ENCODE measurements at places on chromosomes 7 and 10.

- no peak for DNase-seq
These were observed 111.1 kb upstream of the FAM20C start for GRCh38 chr7:81068-81925.

DNA sequence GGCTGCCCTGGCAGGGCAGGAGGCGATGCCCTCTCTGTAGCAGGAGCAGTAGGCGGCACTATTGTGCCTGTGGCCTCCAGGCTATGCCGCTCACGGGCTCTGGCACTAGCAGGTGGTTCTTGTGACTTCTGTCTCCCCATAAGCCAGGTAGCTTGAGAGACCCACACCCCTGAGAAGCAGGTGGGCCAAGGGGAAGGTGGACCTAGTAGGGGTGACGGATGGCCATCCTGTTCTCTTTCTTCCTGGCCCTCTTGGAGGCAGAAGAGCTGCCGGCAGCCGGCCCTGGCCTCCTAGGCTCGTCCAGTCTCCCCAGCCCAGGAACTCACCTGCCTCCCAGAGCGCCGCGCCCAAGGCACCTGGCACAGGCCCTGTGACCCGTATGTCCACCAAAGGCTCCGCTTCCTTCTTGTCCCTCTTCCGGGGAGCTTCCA is 15.4 kb downstream of the MMRN2 start:
- no peak for DNase-seq

DNA sequence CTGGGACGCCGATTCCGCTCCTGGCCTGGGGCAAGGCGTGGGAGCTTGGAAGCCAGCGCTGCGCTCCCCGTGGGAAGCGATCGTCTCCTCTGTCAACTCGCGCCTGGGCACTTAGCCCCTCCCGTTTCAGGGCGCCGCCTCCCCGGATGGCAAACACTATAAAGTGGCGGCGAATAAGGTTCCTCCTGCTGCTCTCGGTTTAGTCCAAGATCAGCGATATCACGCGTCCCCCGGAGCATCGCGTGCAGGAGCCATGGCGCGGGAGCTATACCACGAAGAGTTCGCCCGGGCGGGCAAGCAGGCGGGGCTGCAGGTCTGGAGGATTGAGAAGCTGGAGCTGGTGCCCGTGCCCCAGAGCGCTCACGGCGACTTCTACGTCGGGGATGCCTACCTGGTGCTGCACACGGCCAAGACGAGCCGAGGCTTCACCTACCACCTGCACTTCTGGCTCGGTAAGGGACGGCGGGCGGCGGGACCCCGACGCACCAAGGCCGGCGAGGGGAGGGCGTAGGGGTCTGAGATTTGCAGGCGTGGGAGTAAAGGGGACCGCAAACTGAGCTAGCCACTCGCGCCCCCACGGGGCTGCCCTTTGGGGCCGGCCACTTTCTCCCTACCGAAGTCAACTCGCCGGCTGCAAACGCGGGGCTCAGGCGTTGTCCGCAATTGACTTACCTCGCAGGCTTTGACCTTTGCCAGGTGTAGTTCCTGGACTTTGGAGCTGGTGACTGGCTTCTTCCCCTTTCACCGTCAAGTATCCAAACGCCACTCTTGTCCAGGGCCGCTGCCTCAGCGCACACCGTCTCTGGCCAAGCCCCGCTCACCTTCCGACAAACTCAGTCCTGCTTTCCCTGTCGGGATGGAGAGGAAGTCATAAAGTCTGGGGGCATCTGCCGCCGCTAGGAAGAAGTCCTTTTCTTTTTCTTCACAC is at the start of gene SCIN:
Gene SCIN, plus strand, starts transcription at position 187 of the 928 bp plus-strand sequence. Its CDS starts 67 bp downstream, at position 254.
- DNase-seq = no peak

GRCh38 chr7:150311711-150312110 is 11.4 kb upstream of the LRRC61 start:
- no peak for DNase-seq

DNA sequence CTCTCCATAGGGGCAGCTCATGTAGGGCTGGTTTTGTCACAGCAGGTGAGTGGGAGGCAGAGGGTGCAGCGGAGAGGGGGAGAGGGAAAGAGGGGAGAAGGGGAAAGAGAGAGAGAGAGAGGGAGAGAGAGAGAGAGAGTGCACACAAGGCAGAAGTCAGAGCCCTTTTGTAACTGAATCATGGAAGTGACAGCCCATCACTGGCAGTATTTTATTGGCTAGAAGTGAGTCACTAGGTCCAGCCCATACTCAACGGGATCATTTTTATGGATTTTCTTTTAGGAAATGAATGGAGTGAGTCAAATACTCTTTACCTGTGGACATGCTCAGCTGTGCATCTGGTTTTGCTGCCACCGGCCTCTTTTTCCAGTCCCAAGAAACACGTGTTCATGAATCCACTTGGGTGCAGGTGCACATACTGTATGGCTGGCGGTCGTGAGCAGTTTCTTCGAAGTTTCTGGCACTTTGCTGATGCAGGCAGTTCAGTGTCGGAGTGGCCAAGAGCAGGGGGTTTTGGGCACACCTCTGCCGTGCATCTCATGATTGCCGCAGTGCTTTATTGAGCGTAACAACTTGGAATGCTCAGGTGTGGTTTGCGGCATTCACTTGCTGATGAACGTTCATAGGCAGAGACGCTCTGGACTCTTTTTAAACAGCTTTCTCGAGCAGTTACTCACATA is 40.3 kb downstream of the DOCK1 start:
- no peak for DNase-seq

DNA sequence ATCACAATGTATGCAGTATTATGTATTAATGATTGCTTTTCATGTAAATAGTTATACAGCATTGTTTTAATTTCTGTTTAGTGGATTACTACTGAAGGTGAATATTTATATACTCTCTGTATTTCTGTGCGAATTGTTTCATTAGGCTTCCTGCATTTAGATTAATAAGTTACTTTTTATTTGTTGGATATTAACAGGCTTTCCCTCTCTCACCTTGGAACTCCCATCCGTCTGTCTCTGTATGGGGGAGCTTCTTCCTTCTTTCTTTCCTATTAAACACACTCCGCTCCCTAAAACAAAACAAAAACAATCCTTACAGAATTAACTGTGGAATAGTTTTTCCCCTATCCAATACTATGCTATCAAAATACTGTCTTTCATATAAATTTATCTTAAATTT is 205.1 kb downstream of the CACNB2 start:
- no peak for DNase-seq

DNA sequence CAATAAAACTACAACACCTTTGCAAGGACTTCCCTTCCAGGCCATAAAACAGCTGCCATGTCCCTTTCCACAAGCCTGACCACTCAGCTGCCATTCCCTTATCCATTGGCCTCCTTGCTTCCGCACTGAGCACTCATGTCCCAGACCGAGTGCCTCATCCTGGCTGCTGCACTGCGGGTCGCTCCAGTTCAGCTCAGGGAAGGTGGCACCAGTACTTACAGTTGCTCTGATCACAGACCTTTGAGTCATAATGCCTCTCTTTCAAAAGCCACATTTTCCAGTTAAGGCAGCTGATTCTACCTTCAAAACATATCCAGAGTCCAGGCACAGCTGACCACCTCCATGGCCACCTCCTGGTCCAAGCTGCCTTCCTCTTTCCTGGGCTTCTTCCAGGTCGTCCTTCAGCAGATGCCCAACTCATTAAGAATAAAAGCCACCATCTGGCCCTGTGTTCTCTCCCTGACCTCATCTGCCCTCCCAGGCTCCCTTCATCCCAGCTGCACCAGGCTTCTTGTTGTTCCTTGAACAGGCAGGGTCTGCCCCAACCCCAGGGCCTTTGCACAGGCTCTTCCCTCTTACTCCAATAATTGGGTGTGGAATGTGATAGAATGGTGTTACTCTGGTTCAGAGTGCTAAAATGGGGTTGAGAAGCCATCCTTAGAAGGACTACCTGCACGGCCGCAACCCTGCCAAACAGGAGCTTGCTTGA is 64.5 kb downstream of the RAMP3 start:
- DNase-seq = no peak

DNA sequence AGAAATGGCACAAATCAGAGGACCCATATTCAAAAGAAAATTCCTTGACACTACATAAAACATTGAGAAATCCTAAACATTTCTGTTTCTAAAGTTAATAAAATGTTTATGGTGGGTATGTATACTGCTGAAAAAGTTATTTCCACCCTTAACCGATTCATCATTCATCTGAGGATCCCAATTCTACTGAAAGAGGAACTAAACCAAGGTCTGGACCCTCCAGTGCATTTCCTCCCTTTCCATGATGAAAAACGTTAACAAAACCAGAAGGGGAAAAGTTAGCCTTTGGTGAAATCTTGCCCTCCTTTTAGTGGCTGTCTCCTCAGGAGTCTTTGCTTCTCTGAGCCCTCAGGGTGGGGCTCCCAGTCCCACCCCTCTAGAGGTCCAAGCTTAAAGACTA is 144.5 kb upstream of the ASAH2 start:
- no peak for DNase-seq

- no peak for DNase-seq
These were observed 121.7 kb downstream of the EVX1 start for GRCh38 chr7:27364344-27364758.

DNA sequence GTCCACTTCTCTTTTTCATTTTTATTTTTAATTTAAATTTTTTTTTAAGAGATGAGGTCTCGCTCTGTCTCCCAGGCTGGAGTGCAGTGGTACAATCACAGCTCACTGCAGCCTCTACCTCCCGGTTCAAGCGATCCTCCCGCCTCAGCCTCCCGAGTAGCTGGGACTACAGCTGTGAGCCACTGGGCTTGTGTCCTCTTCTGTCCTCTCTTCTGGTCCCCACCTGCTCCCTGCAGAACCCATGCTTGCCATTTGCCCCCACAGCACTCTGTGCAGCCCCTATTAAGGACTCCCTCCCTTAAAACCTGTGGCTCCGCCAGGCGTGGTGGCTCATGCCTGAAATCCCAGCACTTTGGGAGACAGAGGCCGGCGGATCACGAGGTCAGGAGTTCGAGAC is 9.1 kb upstream of the FZD9 start:
- DNase-seq = no peak

- no peak for DNase-seq
These were observed 59.0 kb upstream of the HABP2 start for GRCh38 chr10:113493882-113494301.

DNA sequence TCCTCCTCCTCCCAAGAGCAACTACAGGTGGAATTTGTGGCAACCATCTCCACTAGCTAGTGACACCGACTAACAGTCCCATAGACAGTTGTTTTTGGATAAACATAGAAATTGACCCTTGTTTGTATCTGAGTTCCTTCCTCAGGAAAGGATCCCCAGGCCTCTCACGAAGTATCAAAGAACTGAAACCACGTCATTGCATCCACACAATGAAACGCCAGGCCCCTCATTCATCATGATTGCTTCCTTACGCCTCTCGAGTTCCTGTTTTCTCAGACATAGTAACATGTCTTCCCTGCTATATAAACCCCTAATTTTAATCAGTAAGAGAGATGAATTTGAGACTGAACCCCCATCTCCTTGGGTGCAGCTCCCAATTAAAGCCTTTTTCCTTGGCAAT is 18.1 kb downstream of the SLC35G1 start:
- no peak for DNase-seq

DNA sequence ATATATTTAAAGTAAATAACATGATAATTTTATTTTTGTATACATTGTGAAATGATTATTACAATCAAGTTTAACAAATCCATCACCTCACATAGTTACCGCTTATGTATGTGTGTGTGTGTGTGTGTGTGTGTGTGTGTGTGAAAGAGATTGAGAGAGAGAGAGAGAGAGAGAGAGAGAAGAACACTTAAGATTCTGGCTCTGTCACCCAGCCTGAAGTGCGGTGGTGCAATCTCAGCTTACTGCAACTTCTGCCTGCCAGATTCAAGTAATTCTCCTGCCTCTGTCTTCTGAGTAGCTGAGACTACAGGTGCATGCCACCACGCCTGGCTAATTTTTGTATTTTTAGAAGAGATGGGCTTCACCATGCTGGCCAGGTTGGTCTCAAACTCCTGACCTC is 17.8 kb downstream of the LYZL1 start:
- DNase-seq = no peak
